Stimulated activated CD4-positive, alpha-beta T cell treated with anti-CD3 and anti-CD28 coated beads, TNF-alpha, amount 100 ng/mL, for 24 hours (primary cell): ENCODE measurements at places on chromosomes 2 and 18.

DNA sequence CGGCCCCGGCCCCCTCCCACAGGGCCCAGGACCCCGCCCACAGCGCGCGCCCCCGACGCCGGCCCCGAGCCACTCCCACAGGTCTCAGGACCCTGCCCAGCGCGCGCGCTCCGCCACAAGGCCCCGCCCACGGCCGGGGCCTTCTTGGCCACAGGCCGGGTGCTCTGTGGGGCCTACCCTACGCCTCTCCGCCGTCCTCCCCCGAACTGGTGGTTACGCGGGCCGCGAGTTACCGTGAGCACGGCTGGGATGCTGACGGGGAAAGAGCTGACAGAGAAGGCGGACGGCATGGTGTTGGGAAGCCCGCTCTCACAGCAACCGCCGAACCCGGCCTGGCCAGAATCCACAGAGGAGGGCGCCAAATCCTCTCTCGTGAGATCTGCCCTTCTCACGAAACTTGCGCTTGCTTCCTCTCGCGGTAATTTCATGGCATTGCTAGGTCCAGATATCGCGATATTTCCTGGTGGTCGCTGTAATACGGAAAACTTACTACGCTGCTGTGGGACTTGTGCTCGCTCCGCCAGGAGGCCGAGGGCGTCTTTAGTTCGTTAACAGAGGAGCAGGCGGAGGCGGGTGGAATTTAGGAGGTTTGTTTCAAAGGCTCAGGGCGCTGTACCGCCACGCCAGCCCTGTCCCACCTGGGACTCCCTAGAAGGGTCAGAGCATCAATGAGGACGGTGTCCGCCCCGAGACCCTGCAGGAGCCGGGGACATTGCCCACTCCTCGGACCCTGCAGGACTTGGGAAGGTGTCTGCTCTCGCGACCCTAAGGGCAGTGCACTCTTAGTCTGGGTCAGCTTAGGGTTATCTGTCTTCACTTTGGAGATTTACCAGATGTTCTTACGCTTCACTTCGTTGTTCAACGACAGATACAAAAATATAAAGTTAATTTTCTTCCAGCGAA, at the start of gene TMEM18:
Gene TMEM18 (minus strand): TSS at position 351 of the 903 bp plus-strand sequence. CDS start 61 bp downstream, at position 290.
- DNase-seq: peak; percentile 87

DNA sequence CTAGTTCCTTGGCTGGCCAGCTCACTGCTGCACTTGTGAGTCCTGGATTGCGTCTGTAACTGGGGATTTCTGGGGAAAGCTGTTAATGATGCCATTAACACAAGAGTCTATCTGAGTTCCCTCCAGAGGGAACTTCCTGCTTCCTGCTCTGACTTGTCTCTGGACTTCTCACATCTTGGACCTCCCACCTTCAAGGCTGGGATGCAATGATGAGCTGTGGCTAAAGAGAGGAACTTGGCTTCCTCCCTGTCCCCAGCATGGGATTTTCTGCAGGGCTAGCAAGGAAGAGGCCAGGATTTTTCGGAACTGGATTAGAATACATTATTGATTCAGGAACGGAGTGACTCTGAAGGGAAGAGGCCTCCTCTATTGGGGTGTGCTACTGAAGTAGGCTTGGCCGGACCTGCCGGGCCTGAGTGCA, 155.5 kb downstream of the CLIP4 start:
- no peak for DNase-seq

- no peak for DNase-seq
Observed at GRCh38 chr18:614193-614592, 17.4 kb downstream of the CLUL1 start.

GRCh38 chr18:63994783-63995399, 25.0 kb downstream of the SERPINB8 start:
- no peak for DNase-seq

DNA sequence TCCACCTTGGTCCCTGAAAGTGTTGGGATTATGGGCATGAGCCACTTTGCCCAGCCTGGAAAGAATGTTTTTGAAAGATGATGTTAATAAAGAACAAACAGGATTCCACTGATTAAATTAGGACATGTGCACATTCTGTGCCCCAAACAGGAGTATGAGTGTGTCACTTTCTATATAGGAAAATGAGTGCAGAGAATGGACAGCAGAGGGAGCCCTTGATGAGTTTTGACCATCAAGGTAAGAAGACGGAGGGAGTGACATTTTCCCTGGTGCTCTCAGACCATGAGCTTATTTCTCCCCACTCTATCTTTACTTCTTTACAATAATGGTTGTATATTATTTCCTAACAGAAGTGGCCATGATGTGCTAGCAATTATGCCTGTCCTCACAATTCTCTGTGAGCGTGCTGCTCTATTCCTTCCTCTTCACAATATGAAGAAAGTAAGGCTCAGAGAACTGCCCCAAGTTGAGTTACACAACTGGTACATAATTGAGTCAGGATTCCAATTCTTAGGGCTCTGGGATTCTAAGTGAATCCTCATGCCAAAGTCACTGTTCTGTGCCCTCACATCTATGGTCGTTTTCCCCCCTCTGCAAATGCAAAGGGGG, 20.6 kb downstream of the RPL37A start:
- peak; percentile 40 for DNase-seq

DNA sequence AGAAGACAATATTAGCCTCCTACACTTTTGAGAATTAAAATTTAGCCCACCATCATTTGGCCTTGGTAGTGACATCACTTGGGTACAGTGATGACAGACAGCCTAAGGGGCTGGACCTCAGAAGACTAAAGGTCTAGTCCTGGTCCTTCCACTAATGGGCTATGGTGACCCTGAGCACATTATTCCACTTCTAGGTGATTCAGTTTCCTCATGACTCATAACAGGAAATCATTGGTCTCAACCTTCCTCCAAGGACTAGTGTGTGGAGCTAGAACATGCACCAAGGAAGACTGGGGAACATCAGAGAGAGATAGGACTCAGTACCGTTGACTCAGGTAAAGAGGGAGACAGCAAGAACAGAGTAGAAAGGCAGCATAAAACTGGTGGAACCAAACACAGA, 64.0 kb downstream of the TFCP2L1 start:
- no peak for DNase-seq

GRCh38 chr2:516944-517343, 160.3 kb downstream of the TMEM18 start:
- no peak for DNase-seq

DNA sequence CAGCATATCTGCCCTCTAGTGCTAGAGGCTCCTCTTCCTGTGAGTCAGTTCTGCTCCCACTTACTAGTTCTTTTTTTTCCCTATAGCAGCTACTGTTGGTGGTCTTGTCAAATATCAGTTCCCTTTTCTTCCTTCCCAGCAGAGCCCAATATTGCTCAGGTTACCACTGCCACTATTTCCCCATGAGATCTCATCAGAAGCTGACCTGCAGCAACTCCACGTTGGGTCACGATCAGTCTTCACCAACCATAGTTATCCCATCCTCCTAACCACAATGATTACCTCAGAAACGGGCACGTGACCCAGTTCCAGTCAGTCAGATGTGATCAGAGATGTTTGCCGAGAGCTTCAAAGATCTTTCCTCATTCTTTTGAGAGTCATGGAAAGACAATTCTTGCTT, 59.7 kb upstream of the CAPN13 start:
- DNase-seq: no peak

- DNase-seq: no peak
Observed at GRCh38 chr2:147927053-147927588, 82.3 kb downstream of the ACVR2A start.

DNA sequence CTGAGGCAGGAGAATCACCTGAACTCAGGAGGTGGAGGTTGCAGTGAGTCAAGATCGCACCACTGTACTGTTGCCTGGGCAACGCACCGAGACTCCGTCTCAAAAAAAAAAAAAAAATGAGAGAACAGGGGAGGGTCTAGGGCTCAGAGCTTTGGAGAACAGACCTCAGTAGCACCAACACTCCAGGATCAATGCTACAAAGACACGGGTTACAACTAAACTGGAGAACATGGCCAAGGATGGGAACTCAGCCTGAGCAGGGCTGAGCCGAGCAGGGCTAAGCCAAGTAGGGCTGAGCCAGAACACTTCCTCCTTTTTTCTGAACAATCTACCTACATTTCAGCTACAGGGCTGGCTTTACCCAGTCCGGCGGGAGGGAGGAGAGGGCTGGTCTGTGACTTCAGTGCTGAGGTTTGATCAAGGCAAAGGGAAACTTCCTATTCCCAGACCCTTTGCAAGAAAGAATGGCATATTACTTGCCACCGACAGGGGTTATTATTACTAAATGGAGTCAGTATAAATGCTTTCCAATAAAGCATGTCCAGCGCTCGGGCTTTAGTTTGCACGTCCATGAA, 2.9 kb upstream of the CASP8 start:
- DNase-seq: no peak

DNA sequence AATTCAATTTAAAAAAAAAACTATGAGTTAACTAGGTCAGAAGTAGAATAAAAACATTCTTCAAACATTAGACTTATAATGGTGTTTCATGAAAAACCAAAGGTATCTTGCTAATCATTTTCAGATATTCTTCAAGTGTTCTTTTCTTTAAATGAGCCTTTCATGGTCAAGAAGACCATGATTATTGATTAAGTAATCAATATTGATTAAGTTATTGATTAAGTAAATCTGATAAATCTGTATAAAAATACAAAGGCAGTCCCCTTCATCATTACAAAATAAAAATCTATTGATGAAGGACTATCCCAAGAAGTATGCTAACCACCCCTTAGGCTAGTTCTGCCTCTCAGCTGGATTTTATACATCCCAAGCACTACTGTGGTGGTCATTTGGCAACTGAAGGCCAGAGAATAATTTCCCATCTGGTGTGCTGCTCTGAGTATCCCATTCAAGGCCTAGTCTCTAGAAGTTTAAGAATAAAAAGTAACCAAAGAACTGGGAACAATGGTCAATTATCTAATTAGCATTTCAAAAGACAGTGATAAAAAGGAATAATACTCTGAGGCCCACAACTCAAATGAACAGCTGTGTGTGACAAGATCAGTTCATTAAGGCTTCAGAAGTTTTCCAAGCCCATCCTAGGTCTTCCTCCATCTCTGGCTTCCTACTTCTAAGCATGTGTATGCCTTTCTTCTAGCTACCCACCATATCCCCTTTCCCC, 63.5 kb downstream of the TCF4 start:
- no peak for DNase-seq

DNA sequence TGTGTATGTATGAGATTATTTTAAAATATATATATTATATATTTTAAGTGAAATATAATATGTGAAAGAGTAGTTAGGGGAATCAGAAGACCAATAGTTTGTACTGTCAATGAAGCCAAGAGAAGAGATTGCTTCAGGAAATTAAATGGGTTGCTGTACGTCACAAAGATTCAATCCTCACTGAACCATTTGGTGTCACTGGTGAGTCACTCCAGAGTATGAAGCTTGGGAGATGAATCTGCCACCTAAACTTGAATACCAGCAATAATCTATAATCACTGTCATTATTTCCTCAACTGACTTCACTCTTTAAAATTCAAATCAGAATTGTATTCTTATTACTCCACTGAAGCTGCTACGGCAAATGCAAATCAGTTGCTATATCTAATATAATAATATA, 41.9 kb upstream of the SCN9A start:
- no peak for DNase-seq

DNA sequence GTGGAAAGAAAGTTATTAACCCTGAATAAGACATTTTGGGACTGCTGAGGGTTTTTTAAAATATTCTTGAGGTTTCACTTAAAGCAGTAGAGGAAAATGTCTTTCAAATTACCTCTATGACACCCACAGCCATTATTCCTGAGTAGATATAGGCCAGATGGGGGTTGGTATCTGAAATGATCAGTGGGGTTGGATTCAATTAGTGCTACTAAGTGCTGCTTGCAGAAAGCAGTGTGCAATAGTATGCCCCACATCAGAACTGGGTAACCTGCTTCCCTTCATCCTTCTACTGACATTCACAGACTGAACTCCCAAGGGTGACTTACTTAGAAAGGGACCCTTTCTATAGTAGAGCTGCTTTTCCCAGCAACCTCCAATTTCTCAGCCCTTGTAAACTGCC, 7.3 kb upstream of the ETAA1 start:
- no peak for DNase-seq

DNA sequence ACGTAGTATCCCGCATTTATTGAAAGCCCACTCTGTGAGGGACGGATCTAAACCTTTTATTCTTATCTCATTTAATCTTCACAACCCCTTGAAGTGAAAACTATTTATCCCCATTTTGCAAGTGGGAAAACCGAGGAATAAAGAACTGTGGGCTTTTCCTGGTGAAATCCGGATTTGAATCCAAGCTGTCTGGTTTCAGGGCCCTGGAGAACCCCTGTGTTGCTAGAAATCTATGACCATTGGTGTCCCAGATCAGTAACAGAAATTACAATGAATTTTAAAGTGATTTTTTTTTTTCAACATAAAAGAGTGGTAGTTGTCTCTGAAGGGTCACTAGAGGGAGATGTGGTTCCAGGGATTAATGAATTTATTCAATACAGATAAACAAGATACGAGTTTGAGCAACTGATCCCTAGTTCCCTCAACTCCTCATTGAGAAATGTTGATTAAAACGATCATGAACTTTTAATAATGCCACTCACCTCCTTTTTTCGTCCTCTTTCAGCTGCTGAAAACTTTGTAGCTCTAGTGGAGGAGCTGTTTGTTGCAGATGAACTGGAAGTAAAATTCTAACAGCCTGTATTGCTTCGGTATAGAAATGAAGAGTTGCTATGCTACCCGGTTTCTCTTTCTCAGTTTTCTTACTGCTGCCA, 940 bp downstream of the XRCC5 start:
- DNase-seq: no peak

DNA sequence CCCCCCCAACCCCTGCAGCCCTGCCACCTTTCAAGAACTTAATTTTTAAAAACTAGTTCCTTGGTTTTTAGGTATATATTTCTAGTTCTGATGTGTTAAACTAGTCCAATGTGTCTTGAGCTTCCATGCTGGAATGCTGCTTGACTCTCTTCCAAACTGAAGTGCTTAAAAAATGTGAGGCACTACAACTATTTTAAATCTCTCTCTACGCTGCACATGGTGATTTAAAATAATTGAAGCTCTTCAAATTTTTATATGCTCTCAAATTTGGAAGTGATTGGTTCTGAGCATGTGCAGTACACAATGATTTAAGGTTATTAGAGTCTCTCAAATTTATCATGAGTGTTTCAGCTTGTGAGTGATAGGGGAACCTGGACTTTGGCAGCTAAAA, 192.6 kb upstream of the ZEB2 start:
- no peak for DNase-seq

DNA sequence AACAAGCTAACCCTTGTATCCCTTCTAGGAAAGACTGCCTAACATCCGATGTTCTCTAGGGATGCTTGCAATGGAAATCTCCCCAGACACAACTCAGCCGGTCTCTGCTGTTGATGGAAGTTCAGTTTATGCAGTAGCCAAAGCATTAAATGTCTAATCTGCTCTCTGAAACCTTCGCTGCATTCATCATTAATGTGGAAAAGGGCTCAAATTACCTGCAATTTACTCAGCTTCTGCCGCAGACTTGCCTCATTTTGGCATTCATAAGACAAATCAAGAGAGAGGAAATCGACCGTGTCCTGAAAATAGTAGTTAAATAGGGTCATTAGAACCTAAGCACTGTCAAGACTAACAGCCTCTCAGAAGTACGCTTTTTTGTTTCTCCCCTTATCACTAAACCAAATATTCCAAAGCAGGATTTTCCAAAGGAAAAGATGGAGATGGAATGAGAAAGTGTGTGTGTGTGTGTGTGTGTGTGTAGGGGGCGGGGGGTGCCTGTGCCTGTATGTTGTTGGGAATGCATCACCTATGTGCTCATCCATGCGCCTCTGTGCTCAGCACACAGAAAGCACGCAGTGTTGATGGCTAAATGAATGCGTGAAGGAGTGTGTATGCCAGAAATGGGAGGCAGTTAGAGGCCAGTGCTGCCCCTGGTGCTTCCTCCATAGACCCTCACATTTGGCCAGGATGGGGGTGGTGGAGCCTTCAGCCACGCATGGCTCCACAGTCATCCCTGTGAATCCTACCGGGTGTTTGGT, 7.4 kb downstream of the LCT start:
- DNase-seq: no peak

GRCh38 chr2:70684846-70685622, 83.0 kb downstream of the ADD2 start:
- no peak for DNase-seq
